ENCODE measurements at places on chromosomes 6 and 20.

DNA sequence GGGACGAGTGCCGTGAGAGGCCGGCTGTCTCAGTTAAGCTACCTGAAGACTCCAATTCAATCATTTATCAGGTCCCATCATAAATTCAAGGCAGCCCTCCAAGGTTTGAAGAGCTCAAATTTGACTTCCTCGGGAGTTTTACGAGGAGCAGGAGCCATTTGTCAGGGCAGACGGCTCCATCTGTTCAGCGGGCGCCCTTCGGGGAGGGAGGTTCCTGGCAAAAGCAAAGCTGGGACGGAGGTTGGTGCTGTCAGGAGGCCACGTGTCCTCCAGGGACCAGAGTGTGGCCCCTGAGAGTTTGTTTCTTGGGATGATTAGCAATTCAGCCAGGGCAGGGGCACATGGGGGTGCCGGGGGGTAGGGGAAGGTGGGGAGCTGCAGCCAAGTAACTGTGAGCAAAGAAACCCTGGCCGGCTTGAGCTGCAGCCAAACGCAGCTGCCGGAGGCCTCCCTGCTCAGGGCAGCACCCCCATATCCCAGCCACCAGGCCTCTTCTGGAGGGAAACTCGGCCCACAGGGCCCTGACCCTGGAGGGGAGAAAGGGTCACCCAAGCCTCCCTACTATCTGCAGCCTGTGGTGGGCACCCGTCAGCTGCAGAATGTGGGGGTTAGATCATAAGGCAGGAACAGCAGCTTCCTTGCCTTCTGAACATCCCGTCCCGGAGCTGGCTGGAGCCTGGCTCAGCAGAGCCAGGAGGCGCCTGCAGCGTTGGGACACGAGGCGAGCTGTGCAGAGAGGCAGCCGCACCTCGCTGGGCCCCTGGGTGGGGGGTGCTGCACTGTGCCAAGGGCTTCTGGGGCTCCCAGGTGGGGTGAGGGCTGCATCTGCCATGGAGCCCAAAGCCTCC, 63.6 kb upstream of the GATA5 start:
- DNase-seq, result no peak

DNA sequence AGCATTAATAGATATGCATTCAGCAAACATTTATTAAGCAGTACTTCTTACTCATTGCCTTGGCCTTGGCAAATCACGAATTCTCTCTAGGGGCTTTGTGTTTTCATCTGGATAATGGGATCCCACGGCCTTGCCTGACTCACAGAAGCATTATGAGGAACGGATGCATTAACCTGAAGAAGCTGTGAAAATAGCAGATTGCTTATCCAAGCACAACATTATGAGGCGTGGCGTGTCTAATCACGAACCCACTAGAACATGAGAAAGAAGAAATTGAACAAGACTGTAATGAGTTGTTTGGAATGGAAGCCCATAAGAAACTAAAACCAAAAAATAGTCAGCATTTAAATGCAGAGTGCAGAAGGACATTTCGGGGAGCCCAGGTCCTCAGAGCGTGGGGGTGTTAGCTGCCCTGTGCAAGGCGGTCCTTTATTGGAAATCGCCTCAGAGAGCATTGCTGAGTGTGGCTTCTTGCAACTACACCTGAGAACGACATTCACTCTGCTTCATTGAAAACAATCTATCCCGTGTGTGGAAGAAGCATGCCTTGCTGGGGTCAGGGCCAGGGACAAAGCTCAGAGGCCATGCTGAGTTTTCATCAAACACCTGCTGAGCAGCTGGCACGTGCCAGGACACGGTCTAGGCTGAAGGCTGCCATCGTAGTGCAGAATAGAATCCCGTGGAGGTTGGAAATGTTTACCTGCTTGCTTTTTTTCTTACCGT, 179.9 kb downstream of the ZDHHC14 start:
- DNase-seq, result no peak

DNA sequence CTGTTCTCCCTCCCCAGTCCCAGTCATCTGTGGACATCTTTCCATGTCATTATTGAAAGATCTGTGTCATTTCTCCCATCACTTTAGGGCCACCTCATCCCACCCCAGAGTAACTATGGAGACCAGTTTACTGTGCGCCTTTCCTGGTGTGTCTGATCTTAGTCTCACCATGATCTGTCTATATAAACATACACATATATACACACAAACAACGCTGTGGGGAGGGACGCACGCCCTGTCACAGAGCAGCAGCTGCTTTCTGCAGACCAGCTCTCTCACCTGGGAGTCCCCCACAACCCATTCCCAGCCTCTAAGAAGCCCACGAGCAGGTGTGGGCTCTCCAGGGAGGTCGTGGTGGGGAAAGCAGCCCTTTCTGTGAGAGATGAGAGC, 68.1 kb upstream of the TOX2 start:
- DNase-seq, result no peak

- no peak for DNase-seq
These were observed 12.3 kb downstream of the TMEM14B start for GRCh38 chr6:10759884-10760329.

- DNase-seq, result no peak
These were observed 22.0 kb upstream of the SIRPD start for GRCh38 chr20:1579488-1579887.

- no peak for DNase-seq
These were observed 317.7 kb downstream of the SOX4 start for GRCh38 chr6:21911208-21911607.

DNA sequence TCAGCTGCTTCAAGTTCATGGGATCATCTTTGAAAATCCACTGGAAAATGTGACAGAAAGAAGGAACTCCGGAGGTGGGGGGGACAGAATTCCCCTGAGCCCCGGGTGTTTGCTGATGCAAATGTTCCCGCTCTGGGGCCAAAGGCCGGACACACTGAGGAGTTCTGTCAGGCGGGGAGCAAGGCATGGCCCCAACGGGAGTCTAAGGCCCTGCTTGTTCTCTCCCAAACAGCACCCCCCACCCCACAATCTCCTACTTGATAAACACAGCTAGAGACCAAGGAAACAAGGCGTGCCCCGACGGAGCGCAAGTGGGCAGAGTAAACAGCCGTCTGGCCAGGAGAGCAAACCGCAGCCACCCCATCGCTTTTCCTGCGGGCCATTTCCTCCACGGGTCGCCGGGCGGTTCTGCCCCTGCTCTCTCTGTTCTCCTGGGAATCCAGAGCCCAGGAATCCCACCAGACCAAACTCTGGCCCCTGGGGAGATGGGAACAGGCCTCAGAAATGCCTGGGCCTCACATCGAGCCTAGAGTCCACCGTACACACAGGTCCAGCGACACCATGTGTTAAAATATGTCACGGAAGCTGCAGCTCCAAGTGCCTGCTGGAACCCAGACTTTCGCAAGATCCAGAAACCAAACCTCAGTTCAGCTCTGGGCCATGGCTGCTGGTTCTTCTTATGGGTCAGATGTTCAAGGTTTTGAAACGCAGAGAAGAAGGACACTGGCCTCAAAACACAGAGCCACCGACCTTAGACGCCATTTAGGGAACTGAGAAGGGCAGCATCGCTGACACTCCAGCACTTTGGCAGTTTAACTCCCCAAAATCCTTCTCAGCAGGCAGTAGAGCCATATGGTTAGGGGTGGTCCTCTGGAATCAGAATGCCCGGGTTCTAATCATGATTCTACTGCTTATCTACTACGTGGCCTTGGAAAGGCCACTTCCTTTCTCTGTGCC, 104.2 kb downstream of the PREX1 start:
- DNase-seq, result no peak
